ENCODE measurements at places on chromosomes 12 and 14. TPM values are rescaled to one million over a fixed set of nuclear protein-coding genes. Genes with fewer than 3 reads are reported as not detected.
A peak's percentile ranks its signal among the peaks of the same experiment; 100 is the strongest.

PAH gene
- 0.57 TPM for total RNA-seq

DNA sequence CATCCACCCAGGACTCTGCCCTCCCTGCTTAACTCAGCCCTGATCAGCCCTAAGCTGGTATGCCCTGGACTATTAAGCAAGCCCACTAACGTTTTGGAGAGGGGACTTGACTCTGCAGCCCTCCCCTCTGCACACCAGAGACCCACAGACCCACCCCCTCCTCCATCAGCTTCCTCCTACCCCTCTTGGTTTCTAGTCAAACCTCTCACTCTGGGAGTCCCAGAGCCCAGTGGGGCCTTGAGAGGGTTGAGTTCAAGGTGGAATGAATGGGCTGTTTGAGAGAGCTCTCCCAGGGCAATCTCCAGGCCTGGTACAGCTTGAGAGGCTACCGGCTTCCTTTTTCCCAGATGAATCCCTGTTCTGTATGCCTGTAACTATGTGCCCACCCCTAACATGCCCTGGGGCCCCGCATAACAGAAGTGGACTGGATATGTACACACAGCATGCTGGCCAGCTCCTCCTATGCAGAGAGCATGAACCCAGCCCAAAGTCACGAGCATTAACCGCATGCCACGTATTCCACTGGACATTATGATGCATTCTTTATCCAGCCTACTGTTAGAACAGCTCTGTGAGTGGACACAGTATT is 43.6 kb downstream of the IRF2BPL start:
- peak; percentile 43 for DNase-seq

- DNase-seq: no peak
These were observed 94.9 kb downstream of the DUSP16 start for GRCh38 chr12:12467688-12468261.

- no peak for DNase-seq
These were observed 249.8 kb upstream of the GARIN2 start for GRCh38 chr14:66939409-66939808.
